ENCODE measurements at places on chromosomes 1 and 21.

GRCh38 chr1:89725011-89725370 lies 92.1 kb downstream of the LRRC8C start:
- DNase-seq, result no peak

- DNase-seq, result peak; percentile 50
Measured at GRCh38 chr1:90114521-90115141, 119.7 kb downstream of the ZNF326 start.

DNA sequence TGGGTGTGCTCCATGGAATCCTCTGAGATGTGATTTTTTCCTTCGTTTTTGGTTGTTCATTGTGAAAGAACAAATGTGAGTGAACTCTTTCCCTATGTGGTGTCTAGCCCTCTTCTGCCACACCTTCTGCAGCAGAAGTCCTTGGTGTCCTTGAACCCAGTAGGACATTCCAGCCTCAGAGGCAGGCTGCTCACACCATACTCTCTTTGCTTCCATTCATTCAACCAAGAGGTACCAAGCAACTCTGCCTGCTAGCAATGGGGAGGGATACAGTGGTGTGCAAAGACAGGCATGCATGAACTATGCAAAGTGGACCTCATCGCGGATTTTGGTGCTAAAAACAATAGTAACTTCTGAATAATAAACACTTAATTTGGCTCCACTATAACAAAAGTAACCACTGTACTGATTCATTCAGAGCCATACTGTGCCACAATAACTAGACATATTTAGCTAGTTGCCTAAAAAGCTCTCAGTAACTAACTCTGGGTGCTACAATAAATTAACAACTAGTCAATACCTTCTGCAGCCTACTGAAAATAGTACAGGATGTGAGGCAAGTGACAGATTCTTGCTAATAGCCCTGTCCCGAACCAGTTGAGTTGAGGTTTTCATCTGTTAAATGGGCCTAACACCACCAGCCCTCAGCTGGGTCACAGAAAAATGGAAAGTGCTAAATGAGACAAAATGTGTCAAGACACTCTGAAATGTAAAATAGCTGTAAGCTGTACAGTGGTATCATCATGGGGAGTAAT lies 155.4 kb downstream of the SLC45A1 start:
- peak; percentile 55 for DNase-seq

- no peak for DNase-seq
Measured at GRCh38 chr1:82034812-82035211, 234.1 kb downstream of the ADGRL2 start.

- DNase-seq, result no peak
Measured at GRCh38 chr1:96520579-96520947, 201.0 kb upstream of the PTBP2 start.

- no peak for DNase-seq
Measured at GRCh38 chr1:22518379-22518778, 44.9 kb upstream of the EPHA8 start.

- peak; percentile 54 for DNase-seq
Measured at GRCh38 chr1:66725885-66726665, 26.2 kb upstream of the DYNLT5 start.

DNA sequence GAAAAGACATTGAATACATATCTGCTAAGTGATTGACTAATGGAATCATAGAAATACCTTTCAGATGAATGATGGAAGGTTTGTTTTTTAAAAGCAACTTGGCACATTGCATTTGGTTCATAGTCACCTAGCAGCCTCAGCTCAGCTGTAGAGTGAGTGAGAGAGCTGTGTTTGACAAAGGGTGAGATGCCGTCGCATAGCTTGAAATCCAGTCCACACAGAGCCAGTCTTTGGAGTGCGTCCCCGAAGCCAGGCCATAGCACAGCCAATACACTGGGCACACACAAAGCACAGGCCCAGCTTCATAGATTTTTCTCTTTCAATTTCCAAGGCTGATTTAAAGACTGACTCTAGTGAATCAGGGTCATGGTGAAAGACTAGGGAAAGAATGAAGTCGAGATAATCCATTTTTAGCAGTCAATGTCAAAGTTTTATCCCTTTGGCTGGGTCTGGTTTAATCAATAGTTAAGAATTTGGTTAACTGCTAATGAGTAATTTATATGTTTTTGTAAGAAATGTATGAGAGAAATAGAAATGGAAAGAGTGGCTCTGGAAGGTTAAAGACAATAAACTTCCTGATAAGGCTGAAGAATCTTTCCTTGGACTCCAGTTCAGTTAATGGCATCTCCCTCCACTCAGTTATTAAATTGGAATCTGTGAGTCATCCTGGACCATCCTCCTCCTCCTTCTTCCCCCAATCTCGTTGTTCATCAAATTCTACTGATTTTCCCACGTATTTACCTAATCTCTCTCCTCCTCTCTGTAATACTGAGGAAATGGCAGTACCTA lies 101.2 kb upstream of the IRF2BP2 start:
- no peak for DNase-seq

GRCh38 chr1:242784084-242784483 lies 259.6 kb upstream of the PLD5 start:
- no peak for DNase-seq

Data from HepG2 (cell line).